ENCODE measurements at places on chromosomes 2 and 18.

GRCh38 chr2:102718387-102719316 is 43.2 kb upstream of the TMEM182 start:
- no peak for DNase-seq

DNA sequence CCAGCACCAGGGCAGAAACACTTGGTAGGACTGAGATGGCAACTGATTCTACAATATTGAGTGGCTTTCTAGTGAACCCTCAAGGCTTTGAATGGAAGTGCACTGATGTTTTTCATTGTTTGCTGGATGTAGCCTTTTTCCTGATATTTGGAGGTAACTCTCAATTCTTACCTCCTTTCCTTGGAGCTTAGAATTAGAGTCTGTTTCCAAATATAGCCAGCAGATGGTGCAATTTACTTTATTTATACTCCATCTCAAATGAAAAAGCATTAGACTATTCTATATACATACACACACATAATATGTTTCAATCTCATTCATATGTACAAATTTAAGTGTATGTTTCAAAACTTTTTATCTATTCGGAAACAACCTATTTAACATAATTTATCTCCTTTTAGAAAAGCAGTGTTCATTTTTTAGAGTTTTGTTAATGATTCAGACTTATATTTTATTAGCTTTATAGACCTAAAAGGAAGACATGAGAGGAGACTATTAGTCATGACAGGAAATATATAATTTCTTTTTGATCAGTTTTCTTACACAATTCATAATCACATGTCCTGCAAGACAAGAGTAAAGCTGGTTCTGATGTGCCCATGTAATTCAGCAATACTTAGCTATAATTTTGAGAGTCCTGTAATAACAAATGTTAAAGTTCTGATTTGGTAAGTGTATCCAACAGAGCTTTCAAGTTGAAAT is 124.8 kb downstream of the NUP35 start:
- DNase-seq: peak; percentile 80

GRCh38 chr2:33391529-33392255 is 84.8 kb upstream of the RASGRP3 start:
- no peak for DNase-seq

DNA sequence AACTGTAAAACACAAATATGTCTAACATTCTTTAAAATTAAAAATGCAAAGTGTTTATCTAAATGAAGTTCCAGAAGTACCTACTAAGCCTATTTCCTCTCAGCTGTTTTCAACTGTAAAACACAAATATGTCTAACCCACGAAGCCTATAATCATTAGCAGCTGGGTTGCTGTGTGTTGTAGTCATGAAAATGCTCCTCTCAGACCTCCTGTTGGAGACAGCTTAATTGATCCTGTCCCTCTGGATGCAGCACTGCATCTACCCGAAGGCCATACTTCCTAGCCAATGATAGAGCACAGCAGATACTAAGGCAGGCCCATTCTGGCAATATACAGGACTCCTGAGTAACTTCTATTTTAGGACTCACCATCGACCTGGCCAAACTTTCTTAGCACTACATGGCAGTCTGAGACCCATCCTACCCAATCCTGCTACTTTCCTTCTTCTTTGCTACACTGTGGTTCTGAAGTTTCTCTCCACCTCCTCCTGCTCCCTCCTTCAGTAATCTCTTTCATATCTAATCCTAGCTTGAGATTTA is 92.5 kb upstream of the RBBP8 start:
- no peak for DNase-seq

DNA sequence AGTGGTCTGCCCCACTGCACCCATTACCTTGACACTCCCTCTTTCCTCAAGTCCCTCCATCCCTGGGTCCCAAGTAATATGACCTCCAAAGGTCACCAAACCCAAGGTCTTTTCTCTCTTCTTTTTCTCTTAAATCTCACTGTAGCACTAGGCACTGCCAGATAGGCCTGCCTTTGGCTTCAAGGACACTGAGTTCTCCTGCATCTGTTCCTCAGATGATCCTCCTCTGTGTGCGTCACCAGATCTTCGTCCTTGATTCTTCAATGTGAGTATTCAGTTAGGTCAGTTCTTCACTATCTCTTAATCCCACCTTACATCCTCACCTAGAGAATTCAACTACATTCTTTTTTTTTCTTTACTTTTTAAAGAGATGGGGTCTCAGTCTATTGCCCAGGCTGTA is 249.2 kb downstream of the NBAS start:
- no peak for DNase-seq

DNA sequence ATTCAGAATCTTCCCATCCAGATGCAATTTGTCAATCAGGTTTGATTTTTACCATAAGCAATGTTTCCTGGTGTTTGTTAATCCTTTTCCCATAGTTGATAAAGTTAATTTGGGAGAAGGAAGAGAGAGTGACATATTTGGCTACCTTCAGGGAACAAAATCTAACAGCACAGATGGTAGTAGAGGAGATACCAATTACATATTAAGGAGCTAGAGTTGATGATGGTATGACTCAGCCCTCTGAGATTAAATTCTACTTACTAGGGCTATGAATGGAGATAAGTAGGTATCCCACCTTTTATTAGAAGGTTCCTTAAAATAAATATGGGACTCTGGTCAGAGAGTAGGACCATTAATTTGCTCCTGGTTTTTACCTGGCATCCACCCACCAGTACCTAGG is 139.7 kb downstream of the EHBP1 start:
- no peak for DNase-seq

DNA sequence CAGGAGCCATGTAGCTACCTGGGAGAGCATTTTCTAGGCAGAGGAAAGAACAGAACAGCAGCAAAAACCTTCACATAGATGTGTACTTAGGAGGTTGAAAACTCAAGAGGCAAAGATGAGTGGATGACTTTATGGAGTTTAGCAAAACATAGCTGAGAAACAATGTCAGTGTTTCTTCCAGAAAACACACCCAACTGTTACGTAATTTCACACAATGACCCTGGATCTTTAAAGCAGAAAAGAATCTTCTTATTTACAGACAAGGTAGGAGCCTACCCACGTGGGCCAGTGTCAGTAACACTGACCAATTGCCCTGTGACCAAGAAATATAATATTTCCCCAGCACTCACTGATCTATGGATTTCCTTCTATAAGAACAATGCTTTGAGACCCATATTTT is 254.6 kb downstream of the CDH20 start:
- no peak for DNase-seq

DNA sequence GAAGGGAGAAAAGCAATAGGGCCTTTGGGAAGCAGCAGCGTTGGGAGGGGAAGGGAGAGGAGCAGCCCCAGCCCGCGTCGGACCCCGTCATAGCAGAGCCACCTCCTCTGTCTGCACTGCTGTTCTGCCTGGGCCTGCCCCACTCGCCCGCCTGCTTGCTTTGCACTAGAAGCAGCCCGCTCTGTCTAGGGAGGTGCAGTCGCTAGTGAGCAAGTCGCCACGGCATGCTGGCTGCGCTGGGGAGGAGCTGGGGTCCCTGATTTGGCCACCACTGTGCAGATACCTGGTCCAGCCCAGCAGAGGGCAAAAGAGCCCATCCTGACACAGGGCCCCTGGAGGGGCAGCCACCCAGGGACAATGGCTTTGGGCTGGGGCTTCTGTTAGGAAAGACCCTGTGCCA is 8.0 kb upstream of the TMEM214 start:
- no peak for DNase-seq

DNA sequence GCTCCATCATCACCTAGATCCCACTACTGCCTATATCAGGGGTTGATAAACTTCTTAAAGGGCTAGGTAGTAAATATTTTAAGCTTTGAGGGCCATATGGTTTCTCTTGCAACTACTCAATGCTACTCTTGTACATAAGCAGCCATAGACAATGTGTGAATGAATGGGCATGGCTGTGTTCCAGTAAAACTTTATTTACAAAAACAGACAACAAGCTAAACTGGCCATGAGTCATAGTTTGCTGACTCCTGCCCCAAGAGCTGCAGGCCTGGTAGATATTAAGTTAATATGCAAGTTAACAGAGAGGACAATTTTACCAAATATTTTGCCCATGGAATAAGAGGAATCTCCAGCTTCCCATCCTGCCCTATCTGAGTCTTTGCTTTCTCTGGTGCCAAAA is 29.8 kb upstream of the MYO3B start:
- peak; percentile 54 for DNase-seq

- DNase-seq: peak; percentile 70
These were observed 3.0 kb upstream of the SIX3 start for GRCh38 chr2:44938287-44939105.

DNA sequence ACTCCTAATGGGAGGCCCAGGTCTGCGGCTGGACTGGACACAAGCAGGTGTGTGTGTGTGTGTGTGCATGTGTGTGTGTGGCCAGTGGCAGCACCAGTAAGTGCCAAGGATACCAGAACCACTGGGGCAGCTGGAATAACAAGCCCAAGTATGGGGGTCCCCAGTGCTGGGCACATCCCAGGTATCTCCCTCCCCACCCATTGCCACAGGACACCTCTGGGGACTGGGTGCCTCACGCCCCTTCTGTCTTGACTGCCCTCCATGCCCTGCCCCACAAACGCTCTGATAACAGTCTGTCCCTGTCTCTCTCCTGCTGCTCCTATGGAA is 9.0 kb downstream of the SPEG start:
- no peak for DNase-seq

GRCh38 chr2:191314697-191315364 is 69.6 kb downstream of the MYO1B start:
- no peak for DNase-seq

DNA sequence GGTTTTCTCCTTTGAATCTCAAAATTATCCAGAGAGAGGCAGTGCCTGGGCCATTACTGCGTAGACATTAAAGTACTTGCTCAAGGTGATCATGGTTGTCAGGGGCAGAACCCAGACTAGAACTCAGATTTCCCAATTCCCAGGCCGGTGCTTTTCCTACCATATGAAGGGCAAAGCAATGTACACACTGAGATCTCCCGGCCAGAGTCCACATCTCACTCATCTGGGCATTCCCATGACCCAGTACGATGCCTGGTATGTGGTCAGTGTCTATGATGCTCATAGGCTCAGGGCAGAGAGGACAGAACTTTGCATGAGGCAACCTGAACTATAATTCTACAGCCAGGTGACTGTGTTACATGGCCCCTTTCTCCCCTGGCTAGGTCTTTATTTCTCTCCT is 531.4 kb downstream of the TDRD15 start:
- no peak for DNase-seq

DNA sequence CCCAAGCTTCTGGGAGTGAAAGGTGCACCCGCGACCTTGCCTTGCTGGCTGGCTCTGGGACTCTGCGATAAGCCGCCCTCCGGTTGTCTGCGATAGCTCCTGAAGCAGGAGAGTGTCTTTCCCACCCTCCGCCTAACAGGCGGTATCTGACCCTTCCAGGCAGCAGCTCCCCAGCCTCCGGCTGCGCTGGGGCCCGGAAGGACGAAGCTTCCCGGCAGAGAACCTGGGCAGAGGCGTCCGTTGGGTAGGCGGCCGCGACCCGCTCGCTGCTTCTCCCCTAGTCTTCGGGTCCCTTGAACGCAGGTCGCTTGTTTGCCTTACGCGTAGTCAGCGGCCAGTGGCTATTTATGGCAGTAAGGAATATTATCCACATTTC is 446 bp upstream of the RHBDD1 start:
- DNase-seq: peak; percentile 81

DNA sequence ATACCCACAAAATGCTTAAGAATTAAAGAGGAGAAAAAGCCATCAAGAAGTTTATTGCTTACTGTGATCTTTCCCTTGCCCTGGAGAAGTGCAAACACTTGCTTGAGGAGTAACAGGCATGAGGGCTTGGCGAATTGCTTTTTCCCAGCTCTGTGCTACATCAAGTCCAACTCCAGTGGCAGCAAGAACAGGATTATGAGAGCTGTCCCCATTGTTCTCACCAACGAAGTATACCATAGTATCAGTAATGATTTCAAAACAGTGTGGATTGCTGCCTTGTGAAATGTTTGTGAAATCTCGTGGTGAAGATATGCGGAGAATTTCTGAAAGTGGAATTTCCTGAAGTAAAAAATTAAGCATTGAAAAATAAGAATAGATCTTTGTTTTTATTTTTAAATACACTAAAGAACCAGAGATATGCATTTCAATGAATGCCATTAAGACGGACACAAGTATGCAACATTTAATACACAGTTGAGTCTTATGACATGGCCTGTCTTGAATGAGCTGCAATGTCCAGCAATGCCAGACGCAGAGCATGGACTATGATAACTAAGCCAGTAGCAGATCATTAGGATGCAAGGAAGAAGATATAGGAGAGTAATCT is 43.0 kb downstream of the NDUFAF7 start:
- no peak for DNase-seq

GRCh38 chr2:240981280-240981679 is 17.1 kb upstream of the SNED1 start:
- DNase-seq: no peak

GRCh38 chr2:24164416-24164973 is 10.4 kb upstream of the FAM228A start:
- DNase-seq: peak; percentile 41

GRCh38 chr2:61762292-61762691 is 91.6 kb downstream of the FAM161A start:
- DNase-seq: peak; percentile 32

DNA sequence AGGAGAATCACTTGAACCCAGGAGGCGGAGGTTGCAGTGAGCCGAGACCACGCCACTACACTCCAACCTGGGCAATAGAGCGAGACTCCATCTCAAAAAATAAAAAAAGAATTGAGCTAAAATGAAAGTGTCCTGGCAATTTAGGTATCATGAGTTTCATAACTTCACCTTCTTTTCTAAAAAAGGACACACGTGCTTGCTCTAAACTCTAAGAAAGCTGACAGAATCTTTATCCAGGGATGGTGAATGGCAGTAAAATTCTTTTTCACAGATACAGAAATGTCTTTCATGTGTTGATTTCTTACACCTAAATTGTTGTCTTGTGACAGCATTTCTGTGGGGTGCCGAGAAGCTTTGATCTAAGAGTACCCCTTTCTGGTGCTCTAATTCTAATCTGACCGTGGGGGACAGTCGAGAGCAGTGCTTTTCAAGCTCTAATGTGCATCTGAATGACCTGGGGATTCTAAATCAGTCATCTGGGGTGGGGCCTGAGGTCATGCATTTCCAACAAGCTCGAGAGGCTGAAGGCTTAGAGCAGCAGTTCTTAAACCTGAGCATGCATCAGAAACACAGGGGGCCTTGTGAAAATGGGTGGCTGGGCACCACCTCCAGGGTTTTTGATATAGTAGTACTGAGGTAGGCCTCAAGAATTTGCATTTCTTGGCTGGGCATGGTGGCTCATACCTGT is 42.1 kb upstream of the REL start:
- no peak for DNase-seq

DNA sequence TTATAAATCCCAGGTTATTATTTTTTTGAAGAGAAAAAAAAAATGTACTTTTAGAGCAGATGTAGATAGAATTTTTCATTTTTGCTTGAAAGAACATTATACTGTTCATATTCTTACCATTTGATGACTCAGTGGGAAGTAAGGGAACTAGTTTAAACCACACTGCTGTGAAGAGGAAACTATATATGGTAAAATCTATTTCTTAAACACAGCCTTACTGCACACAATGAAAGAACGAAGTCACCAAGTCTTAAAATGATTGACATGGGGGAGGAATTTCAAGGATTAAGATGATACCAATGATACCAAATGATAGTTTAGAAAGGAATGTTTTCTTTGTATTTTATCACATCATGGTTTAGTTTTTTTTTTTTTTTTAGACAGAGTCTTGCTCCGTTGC is 5.0 kb downstream of the ACTR2 start:
- DNase-seq: no peak

GRCh38 chr2:218780046-218780445 is 1.9 kb upstream of the CYP27A1 start:
- no peak for DNase-seq

Measured in DMS53 (cell line).